NCI-H69 (cell line): ENCODE measurements at places on chromosomes 7 and 10.

DNA sequence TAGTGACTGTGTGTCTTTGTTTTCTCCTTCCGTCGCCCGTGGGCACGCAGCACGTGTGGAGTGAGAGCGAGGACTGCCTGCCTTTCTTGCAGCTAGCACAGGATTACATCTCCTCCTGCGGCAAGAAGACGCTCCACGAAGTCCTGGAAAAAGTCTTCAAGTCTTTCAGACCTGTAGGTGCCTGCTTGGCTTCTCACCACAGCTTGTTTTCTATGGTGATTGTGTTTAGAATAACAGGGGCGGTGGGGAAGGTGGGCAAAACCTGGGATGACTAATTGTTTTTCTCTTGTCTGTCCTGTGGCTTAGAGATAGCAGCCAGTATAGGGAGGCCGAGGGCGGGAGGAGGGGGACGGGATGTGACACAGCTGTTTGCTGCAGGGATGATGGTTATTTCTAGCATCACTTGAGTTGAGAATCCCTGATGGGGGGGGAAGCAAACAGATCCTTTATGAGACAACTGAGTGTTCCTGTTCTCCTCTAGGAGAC lies 11.4 kb downstream of the MTURN start:
- peak; percentile 75 for DNase-seq

- DNase-seq = peak; percentile 12
Measured at GRCh38 chr7:31432176-31432575, 81.7 kb upstream of the ITPRID1 start.

DNA sequence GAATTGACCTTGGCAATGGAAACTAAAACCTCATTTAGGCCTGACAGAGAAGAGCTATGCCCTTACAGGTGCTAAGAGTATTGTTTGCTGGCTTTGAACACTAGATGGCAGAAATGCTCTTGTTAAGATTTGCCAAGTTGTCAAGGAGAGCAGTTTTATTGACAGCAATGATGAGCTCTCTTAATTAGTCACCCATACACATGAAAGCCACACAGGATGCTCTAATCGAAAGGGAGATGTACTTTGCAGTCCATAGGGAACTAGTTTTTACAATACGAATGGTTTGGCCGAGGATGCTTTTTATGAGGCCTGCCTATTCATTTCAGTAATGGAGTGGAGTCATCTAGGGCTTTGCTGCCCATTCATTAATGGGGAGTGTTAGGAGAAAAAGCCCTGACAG lies 45.4 kb upstream of the MBL2 start:
- DNase-seq = peak; percentile 75

- DNase-seq = peak; percentile 7
Measured at GRCh38 chr10:59007307-59008025, 169.0 kb upstream of the PHYHIPL start.

DNA sequence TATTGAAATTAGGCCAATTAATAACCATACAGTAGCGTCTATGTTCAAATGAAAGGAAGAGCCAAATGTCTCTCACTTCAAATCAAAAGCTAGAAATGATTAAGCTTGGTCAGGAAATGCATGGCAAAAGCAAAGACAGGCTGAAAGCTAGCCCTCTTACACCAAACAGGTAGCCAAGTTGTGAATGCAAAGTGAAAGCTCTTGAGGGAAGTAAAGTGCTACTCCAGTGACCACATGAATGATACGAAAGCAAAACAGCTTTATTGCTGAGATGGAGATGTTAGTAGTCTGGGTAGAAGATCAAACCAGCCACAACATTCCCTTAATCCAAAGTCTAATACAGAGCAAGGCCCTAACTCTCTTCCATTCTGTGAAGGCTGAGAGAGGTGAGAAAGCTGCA lies 123.8 kb downstream of the TEX36 start:
- DNase-seq = no peak

- peak; percentile 73 for DNase-seq
Measured at GRCh38 chr10:99329304-99329553, at the start of gene CNNM1. Gene CNNM1 (plus strand): TSS chr10:99329356. CDS start chr10:99329388, 32 bp downstream.

DNA sequence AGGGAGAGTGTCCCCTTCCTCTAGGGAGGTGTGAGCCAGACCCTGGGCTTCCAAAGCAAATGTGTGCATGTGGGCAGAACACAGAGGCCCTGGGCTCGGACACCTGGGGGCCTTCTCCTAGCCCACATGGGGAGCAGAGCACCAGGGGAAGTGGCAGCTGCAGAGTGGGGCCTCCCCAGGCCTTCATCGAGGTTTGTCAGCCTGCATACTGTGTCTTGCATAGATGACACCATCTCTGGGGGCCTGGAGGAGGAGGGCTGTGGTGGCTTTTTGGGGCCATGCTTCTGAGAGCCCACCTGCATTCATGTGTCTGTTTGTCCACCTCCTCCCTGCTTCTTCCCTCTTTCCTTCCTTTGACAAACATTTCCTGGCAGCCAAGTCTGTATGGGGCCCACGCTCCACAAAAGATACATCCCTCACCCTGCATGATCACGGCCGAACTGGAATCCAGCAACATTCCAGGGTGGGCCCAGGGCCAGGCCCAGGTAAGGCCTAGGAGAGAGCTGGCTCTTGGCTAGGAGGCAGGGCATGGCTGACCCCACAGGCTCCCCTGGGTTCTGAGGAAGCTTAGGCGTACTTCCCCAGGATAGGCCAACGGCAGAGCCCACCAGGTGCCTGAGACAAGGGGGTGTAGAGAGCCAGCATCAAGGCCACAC lies 79.2 kb downstream of the ZMIZ1 start:
- DNase-seq = no peak

DNA sequence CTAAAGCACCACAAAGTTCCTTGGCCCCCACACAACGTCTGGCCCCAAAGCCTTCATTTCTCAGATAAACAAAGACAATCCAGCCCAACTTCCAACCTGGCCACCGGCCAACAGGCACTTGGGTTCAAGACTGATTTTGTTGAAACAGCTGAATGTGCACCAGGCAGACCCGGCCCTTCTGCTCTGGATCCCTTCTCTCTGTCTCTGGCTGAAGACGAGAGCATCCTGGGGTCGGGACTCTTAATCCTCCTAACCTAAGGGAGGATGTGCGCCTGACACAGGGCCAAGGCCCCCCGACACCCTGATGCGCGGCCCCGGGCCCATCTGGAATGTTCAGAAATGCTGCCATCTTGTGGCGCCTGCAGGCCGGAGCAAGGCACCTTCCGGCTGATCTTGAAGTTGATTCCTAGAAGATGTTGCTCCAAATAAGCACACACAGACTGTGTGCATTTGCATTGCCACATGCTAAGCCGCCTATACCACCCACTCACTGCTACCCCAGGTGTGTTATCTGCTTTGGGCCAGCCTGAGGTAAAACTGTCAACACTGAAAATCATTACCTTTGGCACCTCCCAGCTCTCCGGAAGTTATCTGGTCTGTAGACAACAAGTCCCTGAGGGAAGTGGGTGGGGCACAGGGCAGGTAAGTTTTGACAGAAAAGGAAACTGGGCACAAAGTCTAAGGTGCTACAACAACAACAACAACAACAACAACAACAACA lies 98.4 kb upstream of the HABP2 start:
- peak; percentile 10 for DNase-seq

DNA sequence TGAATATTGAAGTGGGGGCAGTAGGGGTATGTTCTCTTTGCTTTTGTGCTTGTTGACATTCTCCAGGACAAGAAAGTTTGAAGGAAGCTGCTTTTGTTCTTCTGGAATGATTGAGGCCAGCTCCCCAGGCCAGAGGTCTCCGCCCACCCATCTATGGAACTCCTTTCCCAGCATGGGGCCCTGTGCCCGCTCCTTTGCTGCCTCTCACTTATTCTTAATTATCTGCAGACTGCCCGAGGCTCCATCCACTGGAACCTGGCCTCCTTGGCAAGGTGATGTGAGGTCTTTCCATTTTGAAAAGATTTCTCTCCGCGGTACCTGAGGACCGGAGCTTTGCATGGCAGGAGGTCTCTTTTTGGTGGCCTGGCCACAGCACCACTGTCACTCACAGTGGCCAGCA lies 39.3 kb upstream of the MKI67 start:
- no peak for DNase-seq
